ENCODE measurements at places on chromosomes 2 and 18.
A peak's percentile ranks its signal among the peaks of the same experiment; 100 is the strongest.

- no peak for DNase-seq
Observed at GRCh38 chr2:159091381-159091780, 122.9 kb downstream of the TANC1 start.

GRCh38 chr18:35132021-35132902 is 91.0 kb downstream of the MAPRE2 start:
- no peak for DNase-seq

- DNase-seq = peak; percentile 69
Observed at GRCh38 chr2:2586931-2587330, 255.9 kb upstream of the MYT1L start.

GRCh38 chr18:76412010-76412817 is 82.8 kb downstream of the ZNF516 start:
- DNase-seq = no peak

DNA sequence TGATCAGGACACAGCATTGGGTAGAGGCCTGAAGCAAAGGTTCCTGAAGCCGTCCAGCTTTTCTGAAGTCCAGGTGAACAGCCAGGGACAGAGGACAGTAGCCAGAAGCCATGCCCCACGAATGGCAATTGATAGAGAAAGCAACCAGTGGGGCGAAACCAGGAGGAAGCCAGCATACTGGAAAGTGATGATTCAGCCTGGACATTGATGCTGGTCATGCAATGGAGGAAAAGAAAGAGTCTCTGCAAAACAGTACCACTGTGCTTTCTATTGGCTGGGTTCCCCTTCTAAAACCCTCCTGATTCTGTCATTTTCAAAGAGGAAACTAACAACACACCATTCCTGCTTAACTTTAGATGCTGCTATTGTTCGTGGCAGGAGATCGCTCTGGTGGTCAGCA is 221.4 kb upstream of the EPAS1 start:
- no peak for DNase-seq

- DNase-seq = no peak
Observed at GRCh38 chr2:240953426-240954410, 44.7 kb upstream of the SNED1 start.

GRCh38 chr2:163652751-163653150 is 83.1 kb downstream of the FIGN start:
- no peak for DNase-seq

- no peak for DNase-seq
Observed at GRCh38 chr2:10235909-10236550, 66.7 kb upstream of the HPCAL1 start.

DNA sequence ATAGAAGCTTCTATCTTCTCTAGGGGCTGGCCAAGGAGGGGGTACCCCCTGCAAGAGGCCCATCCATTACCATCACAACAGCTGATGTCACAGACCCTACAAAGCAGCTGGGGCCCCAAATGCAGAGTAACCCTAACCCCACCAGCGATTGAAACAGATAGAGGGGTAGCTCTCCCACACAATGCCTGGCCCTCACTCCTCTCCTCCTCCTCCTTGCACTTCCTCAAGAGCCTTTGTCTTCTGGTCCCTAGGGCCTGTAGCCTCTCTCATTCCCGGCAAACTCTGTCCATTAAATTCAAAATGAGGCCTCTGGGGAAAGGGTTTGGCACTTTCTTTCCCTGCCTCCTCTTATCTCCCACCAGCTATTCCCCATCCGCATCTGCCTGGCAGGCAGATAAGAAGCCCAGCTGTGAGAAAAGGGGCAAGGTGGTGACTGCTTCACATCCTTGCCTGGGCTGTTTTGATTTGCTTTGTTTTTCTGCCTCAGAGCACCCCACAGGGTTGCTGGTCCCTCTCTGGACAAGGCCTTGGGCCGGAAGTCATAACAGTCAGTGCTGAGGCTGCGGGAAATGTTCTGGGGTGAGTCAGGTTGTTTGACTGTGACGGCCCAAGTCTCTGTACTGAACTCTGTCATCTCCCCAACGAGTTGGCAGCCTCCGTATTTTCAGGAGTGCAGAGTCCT is 26.1 kb upstream of the CYP26B1 start:
- no peak for DNase-seq

DNA sequence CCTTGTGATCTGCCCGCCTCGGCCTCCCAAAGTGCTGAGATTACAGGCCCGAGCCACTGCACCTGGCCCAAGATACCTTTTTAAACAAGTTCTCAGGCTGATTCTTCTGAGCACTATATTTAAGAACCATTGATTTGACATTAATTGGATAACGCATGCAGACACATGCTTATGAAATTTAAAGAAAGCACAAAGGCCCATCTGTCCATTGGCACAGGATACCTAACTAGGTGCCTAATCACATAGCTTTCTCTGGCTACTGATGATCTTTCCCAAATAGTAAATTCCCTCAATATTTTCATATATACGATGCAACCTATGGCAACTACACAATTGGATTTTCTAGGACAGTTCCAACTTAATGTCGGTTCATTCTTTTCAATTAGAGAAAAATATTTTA is 62.5 kb upstream of the STAM2 start:
- peak; percentile 81 for DNase-seq

DNA sequence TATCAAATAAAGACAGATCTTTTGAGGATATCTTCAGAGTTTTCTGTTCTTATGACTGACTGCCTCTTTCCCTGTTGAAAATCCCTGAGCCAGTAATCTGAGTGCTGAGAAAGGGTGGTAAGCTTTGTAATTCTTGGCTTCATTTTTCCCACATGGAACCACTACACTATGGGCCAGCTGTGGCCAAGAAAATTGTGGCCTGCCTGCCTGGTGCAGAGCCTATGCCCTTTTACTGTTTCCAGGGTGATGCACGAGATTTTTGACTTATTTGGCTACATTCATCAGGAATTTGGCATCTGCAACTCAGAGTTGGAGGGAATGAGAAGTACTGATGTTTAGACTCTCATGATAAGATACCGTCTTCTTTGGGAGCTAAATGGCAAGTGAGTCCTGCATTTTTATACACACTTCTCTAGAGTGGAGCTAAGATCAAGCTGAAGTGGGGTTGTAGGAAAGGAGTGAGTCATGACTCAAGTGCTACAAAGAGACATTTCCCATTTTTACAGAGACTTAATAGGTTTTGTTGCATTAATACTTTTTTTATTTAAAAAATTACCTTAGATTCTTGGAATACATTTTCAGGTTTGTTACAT is 328.2 kb upstream of the CDH7 start:
- no peak for DNase-seq

DNA sequence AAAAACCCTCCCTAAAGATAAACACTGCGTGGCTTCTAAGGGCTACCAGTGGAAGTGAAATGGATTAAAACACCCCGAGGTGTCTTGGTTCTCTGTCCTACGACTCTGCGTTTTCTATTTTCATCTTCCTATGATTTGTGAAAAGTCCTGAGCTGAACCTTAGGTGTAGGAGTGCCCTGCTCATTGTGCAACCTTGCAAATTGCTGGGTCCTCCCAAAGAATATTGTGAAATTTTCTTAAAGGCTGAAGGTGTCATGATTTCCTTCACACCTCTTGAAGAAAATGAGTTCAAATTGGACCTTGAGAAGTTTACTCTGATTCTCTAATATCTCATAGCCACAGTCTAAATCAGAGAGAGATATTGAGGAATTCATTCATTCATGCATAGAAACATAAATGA is 1.8 kb upstream of the SLC19A3 start:
- no peak for DNase-seq

GRCh38 chr2:138811431-138811830 is 31.2 kb upstream of the NXPH2 start:
- no peak for DNase-seq

GRCh38 chr2:219877728-219878127 is 250.3 kb downstream of the SLC4A3 start:
- DNase-seq = no peak

- peak; percentile 23 for DNase-seq
Observed at GRCh38 chr2:240245706-240246105, 105.2 kb upstream of the OTOS start.

- DNase-seq = no peak
Observed at GRCh38 chr2:161983331-161983651, 90.7 kb downstream of the DPP4 start.

DNA sequence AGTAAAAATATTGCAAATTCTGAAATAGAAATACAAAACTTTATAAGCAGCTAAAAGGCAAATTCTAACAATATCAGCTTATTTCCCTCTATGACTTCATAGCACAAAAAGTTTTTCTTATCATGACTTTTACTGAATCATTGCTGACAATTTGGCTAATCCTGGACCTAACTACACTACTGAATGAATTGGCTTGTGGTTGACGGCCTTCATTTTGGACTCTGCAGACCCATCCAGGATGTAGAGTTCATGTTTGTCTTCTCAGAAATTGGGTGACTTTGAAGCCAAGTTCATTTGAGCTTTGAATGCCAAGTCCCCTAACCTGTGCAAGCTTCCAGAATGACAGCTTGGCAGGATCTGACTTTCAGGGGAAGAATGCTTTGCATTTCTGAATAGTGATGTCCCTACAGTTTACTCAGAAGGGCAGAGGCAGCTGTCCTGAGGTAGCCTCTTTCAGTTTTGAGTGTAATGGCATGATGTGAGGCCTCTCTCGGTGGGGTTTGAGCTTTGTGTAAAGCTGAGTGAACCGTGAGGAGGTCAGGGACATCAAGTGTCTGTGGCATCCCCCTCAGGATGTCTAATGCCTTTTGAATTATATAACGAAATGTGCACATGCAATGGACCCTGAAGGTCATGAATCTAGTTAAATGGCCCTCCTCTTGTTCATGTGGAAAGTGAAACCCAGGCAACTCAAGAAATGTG is 48.0 kb downstream of the EFEMP1 start:
- DNase-seq = no peak

DNA sequence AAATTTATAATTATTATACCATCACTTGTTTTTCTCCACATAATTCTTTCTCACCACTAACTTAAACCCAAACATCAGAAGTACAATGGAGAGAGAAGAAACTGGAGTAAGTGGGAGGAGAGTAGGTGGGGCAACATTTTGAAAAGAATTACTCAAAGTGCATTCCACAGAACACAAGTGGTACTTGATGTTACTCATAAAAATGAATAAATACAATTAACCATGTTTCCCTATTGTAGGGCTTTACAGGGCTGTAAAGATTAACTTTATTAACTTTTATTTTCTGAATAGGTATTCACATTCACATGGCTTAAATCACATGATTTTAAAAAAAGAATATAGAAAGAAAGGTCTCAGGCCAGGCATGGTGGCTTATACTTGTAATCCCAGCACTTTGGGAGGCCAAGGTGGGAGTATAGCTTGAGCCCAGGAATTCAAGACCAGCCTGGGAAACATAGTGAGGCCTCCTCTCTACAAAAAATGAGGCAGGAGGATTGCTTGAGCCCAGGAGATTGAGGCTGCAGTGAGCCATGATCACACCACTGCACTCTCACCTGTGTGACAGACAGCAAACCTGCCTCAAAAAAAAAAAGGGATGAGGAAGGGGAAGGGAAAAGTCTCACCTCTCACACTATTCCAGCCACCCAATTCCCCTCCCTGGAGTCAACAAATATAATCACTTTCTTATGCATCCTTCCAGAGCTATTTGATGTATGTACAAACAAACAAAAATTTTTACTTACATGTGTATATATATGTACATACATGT is 47.1 kb downstream of the KCNG3 start:
- no peak for DNase-seq

- no peak for DNase-seq
Observed at GRCh38 chr2:37500031-37500430, 155.6 kb downstream of the QPCT start.

- no peak for DNase-seq
Observed at GRCh38 chr2:230906471-230907230, 18.4 kb downstream of the GPR55 start.

GRCh38 chr2:97950329-97951154 is 45.2 kb downstream of the TMEM131 start:
- no peak for DNase-seq

DNA sequence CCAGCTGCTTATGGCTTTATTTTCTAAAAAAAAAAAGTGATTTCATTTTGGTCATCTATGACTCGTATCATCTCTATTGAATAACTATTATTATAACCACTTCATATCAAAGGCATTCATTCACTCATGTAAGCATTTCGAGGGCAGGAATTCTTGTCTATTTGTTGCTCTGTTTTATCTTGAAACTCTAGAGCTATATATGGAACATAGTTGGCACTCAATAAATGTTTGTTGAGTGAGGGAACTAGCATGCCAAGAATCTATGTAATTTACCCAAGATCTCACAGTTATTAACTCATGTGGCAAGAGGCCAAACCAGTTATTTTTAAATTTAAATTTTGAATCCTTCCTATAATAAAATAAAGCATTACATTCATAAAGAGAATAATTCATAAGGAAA is 470.1 kb downstream of the TMX3 start:
- DNase-seq = no peak

- no peak for DNase-seq
Observed at GRCh38 chr2:96205888-96206287, 2.7 kb downstream of the STARD7 start.

- DNase-seq = no peak
Observed at GRCh38 chr2:118893100-118893499, 45.7 kb upstream of the EN1 start.

DNA sequence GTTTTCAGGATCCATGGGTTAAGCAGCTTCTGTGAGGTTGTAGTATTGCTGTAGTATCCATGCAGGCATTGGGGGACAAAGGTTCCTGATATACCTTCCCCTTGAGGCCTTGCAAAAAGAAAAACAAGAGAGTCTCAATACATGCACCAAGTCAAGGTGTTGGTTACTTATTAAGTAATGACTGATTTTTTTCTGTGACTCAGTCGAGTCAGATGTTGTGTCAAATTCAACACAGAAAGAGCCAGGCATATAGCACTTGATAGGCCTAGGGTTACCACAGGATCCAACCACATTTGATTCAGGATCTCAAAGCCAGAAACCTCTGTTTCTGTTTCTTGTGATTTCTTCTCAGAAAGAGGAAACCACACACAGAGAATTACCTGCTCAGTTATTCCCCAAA is 24.9 kb upstream of the CD8A start:
- no peak for DNase-seq

DNA sequence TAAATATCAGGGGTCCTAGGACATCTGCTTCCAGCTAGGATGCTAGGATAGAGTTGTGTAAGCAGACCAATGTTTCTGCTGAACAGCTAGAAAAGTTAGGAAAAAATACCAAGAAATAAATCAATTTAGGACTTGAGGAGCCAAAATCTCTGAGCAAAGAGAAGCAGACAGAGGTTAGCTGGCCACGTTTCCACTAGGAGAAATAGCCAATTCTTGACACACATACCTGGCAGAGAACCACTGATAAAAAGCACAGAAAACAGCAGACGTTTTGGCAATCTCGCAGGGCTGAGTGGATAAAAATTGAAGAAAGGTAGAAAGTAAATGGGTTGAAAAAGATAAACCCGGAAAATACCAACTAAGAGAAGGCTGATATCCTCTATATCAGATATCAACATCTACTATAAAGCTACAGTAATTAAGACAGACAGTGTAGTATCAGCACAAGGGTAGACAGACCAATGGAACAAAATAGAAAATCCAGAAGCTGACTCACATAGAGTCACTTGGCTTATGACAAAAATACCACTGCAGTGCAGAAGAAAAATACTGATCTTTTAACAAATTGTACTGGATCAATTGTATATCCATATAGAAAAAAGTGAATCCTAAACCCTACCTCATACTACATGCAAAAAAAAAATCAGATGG is 306.1 kb upstream of the KLHL29 start:
- no peak for DNase-seq

All from NCI-H524 (cell line).